ENCODE measurements at places on chromosomes 2 and 18.

DNA sequence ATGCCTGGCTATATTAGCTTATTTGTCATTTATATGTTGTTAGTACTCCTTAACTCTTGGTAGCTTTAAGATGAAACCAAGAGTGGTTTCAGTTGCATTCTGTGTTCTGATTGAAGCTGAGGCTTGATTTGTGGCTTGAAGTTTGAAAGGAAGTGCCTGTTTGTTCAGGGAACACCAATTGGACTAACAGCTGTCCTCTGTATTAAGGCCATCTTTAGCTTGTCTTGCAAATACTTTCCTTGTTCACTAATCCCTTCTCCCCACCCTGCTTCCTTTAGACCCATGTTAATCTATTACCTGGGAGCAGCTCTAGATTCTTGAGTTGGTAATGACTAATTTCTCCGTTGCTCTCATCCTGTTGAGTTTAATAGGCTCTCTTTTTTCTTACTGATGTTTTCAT lies 13.4 kb downstream of the ITGA6 start:
- DNase-seq: no peak

DNA sequence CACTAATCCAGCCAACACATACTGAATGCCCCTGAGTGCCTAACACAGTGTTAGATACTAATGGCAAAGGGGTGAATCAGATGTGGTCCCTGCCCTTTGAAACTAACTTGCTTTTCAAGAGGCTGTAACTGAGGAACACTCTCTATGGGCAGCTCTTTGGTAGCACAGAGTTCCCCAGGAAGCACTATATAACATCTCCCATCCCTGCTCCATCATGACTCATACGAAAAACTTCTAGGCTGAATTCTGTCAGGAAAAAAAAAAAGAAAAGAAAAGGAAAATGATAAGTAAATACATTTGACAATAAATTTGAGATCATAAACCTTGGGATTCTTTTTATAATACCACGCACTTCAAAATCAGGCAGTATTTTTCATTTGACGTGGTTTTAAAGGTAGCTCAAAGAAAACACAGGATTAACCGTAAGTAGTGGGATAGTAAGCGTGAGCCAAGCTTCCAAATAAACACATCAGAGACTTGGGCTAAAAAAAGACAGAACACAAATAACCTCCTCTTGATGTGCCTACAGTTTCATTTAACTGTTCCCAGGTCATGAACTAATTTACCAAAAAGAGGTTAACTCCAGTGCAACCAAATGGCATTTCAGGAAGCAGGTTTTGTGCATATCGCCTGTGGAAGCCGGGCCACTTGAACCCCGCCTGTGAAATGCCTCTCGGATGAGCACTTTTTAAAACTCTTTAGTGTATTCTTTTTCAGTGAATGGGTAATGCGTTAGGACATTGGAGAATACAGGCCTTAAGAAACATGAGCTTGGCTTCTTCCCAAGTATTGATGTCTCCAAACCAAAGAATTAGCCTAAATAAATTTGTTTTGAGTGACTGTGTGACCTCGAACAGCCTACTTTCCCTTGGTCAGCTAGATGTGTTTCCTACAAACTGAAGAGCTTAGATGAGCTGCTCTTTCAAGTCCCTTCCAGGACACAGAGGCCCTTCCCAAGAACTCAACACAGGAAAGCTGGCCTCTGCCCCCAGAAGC lies 42.0 kb downstream of the RDH14 start:
- DNase-seq: no peak

DNA sequence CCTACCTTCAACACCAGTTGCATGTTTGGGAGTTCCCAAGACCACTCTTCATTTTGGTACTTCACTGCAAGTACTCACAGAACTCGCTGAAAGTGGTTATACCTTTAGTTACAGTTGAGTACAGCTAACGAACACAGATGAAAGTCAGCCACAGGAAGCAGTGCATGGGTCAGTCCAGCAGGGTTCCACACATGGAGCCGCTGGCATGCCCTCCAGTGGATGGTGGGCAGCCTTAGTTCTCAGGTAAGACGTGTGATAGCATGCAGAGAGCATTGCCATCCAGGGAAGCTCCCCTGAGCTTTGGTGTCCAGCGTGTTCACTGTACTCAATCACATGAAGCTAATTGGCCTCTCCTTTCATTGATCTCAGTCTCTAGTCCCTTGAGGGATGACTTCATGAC lies 815.3 kb downstream of the RNF144A start:
- no peak for DNase-seq

- DNase-seq: no peak
Measured at GRCh38 chr2:88074854-88075292, 7.2 kb downstream of the SMYD1 start.

DNA sequence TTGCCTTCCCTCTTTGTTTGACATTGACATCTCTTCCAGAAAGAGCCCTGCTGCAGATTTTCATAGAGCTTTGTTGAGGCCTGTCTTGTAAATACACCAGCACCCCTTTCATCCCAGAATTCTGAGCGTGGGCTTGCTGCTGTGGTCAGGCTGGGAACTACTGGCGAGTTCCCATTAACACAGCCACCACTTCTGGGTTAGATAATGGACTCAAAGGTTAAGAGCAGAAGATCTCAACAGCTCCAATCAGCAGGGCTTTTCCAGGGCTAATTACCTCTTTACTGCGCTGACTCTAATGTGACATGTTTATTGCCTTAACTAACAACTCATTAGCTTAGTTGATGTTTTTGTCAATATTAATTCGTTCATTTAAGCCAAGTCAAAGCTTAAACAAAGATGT lies 235.9 kb upstream of the BOD1L2 start:
- DNase-seq: no peak

Data from H54 (cell line).